ENCODE measurements at places on chromosomes 6 and 20.

DNA sequence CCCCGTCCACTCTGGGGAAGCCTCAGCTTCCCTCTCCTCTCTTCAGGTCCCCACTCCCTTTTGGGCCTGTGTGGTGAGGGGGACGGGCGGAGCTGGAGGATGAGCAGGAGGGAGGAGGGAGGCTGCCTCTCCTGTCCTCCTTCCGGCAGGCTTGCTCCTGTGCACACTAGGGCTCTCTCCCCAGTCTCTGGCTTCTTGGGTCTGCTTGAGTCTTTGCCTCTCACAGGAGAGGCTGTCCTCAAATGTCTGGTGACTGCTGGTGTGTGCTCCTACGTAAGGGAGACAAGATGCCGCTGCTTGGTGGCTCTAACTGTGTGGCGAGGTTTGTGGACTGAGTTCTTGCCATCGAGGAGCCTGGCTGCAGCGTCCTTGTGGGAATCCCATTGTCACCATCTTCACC, 8.8 kb upstream of the SMOC2 start:
- DNase-seq: no peak
- H3K4me1 ChIP-seq: no peaks in the 10 kb centered on the region
- no peak overlapping the region for H3K4me3 ChIP-seq
- peaks cover 51% of the 10 kb centered on the region for H3K27me3 ChIP-seq

DNA sequence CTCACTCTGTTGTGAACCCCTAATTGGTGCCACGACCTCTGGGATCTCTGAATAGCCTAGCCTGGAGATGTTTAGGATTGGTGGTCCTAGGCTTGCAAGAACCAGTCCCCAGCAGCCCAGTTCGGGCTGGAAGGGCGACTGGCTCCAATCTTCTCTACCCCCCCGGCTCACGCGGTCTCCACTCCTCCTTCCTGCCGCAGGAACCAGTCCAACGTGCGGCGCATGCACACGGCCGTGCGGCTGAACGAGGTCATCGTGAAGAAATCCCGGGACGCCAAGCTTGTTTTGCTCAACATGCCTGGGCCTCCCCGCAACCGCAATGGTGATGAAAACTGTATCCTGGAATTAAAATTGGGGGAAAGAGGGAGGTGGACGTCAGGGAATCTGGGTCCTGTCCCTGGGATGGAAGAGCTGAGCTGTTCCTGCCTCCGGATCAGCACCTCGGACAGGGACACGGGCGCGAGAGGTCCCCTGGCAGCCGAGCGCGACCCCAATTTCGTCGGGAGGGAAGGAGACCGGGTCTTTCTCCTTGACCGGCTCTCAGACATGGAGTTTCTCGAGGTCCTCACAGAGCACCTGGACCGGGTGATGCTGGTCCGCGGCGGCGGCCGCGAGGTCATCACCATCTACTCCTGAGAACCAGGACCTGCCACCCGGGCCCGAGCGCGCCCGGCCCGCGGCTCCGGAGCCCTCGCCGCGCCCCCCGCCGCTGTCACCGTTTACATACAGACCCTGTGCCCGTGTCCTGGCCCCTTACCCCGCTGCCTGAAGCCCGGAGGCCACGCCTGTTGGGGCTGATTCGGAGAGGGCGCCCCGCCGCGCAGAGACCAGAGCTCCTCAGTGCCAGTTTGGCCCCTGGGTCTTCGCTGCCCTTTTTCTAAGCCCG, 28.2 kb downstream of the SLC12A5 start:
- H3K4me1 ChIP-seq: peaks cover 29% of the 10 kb centered on the region
- no peak overlapping the region for H3K4me3 ChIP-seq
- H3K27me3 ChIP-seq: no peaks in the 10 kb centered on the region
- no peak overlapping the region for H3K27ac ChIP-seq
- H3K36me3 ChIP-seq: peaks cover 23% of the 10 kb centered on the region

- H3K4me3 ChIP-seq: no peak overlapping the region
- H3K36me3 ChIP-seq: no peaks in the 10 kb centered on the region
- H3K27ac ChIP-seq: no peak overlapping the region
- no peaks in the 10 kb centered on the region for H3K27me3 ChIP-seq
- no peak for DNase-seq
These were observed 236.2 kb upstream of the TAB2 start for GRCh38 chr6:149081281-149081680.

GRCh38 chr20:30286157-30286556, 971.3 kb upstream of the DEFB115 start:
- peaks cover 21% of the 10 kb centered on the region for H3K4me1 ChIP-seq
- H3K27me3 ChIP-seq: no peaks in the 10 kb centered on the region
- no peak overlapping the region for H3K4me3 ChIP-seq
- H3K36me3 ChIP-seq: peaks cover 16% of the 10 kb centered on the region

DNA sequence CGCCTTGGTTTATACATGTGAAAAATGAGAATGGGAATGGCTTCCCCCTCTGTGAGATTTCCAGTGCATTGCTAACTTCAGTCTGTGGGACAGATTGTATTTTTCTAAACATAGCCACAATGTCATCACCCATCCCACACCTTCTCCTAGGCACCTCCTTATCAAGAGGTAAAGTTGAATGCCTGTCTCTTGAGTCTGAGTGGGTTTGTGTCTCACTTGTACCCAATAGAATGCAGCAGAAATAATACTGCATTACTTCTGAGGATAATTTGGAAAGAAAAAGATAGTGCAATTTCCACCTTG, 27.9 kb downstream of the RIN2 start:
- no peak overlapping the region for H3K4me3 ChIP-seq
- H3K27ac ChIP-seq: no peak overlapping the region
- DNase-seq: no peak

DNA sequence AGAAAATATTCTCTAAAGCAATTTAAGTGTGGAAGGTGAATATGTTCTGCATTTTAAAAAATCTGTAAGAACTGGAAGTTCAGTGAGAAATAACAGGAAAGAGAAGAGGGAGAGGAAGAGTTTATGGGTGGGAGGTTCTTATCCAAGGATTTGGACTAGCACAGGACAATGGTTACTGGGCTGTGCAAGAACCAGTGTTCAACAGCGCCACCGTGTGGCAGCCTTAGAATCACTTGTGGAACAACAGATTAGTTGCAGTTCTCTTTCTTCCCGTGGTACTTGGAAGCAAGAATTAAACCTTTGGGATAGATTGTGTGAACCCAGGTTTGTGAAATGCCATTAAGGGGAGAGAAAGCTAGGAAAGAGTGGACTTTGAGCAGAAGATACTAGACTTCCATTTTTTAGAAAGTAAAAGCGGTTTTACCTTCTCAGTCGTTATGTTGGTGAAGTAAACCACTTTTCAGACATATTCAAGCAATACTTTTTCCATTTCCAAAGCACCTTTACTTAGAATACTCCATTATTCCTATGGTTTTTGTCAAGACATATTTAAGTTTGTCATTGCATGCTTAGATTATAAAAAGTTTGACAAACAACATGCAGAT, 436.7 kb downstream of the RNF144B start:
- H3K27me3 ChIP-seq: no peaks in the 10 kb centered on the region
- no peaks in the 10 kb centered on the region for H3K4me1 ChIP-seq
- no peak for DNase-seq
- no peak overlapping the region for H3K27ac ChIP-seq
- H3K4me3 ChIP-seq: no peak overlapping the region

- H3K4me1 ChIP-seq: peaks cover 30% of the 10 kb centered on the region
- H3K4me3 ChIP-seq: no peak overlapping the region
- no peak overlapping the region for H3K27ac ChIP-seq
- H3K27me3 ChIP-seq: no peaks in the 10 kb centered on the region
- no peak for DNase-seq
These were observed 22.9 kb downstream of the OR2B2 start for GRCh38 chr6:27889275-27889627.

DNA sequence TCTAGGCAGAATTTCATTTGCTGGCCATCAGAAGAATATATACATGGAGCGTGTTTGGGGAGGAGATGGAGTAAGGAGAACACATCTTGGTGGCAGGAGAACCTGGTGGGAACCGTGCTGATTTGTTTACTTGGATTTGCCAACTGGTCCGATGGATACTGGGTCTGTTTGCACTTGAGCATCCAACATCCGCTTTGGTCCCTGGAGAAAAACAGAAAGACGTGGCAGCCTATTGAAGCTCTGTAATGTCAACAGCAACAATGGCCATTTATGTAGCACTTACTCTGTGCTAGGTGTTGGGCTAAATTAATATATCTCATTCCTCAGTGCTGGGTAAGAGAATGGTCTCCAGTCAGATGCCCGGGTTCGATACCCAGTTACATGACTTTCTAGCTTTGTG, 125.6 kb downstream of the BCAS1 start:
- DNase-seq: no peak
- no peak overlapping the region for H3K4me3 ChIP-seq
- H3K4me1 ChIP-seq: peaks cover 24% of the 10 kb centered on the region
- H3K36me3 ChIP-seq: peaks cover 6% of the 10 kb centered on the region
- H3K27me3 ChIP-seq: no peaks in the 10 kb centered on the region
- no peak overlapping the region for H3K27ac ChIP-seq

GRCh38 chr6:140464720-140465119, 1090.3 kb upstream of the CITED2 start:
- H3K27ac ChIP-seq: no peak overlapping the region
- no peaks in the 10 kb centered on the region for H3K36me3 ChIP-seq
- no peaks in the 10 kb centered on the region for H3K4me1 ChIP-seq
- DNase-seq: no peak
- H3K27me3 ChIP-seq: no peaks in the 10 kb centered on the region

All from effector memory CD8-positive, alpha-beta T cell (primary cell).